Cerebellum (tissue), 4 donors: ENCODE measurements at places on chromosomes 16 and 17. TPM values are rescaled to one million over a fixed set of nuclear protein-coding genes. Genes with fewer than 3 reads are reported as not detected.

Gene KRT15
- not detected for total RNA-seq

Gene PRSS21
- not detected for total RNA-seq

Gene AANAT
- total RNA-seq = 0.27 TPM

Gene CA4
- 3.2 TPM for total RNA-seq

Gene FADS6
- total RNA-seq = 2.7 TPM
